Fibroblast of lung (primary cell): ENCODE measurements at places on chromosomes 16 and 17. TPM values are rescaled to one million over a fixed set of nuclear protein-coding genes. Genes with fewer than 3 reads are reported as not detected.

DNA sequence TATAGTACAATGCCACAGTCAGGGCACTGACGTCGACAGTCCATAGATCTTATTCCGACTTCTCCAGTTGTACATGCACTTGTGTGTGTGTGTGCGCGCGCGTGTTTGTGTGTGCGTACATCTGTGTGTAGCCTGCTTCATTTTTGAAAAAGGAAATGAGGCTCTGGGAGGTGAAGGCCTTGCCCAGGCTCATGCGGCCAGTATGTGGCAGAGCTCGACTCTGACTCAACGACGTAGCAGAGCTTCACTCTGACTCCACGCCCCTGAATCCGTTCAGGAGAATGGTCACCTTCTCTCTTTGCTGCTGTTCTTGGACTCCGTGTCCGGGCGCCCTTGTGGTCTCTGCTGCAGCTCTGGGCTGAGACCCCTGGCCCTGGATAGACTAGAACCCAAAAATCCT, 81.6 kb upstream of the CIBAR2 start:
- DNase-seq: no peak

DNA sequence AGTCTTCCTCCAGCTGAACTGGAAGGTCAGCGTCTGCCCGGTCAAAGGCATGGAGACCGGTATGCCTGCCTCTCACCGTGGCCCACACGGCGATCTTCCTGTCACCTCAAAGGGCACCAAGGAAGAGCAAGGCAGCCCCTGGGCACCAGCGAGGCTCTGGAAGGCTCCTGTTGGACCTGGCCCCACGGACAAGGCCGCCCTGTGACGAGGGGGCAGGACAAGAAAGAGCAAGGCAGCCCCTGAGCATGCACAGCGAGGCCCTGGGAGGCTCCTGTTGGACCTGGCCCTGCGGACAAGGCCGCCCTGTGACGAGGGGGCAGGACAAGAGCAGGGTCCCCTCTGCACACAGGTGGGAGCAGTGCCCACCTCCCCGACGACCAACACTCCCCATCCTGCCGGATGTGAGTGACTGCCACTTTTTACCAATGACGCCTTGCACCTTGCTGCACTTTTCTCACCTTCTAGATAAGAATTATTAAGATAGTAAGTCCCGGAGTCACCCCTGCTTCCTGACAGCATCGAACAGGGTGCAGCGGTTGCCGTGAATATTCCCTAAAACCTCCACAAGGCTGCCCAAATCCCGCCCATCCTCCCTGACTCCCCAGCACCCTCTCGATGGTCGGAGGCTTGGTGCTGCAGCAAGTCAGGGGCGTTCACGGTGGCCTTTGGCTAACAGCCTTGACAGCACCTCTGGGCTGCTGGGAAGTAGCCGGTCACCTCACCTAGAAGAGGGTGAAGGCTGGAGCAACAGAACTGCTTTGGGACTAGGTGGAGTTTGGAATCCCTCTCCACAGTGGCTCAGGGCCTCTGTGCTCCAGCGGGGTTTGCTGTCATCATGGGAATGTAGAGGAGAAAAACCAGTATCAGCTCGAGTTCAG, 5.6 kb upstream of the WDR45B start:
- DNase-seq: no peak

- no peak for DNase-seq
These were observed 66.8 kb upstream of the NFAT5 start for GRCh38 chr16:69498926-69499325.

GRCh38 chr16:4369007-4369733, 2.5 kb upstream of the VASN start:
- no peak for DNase-seq

DNA sequence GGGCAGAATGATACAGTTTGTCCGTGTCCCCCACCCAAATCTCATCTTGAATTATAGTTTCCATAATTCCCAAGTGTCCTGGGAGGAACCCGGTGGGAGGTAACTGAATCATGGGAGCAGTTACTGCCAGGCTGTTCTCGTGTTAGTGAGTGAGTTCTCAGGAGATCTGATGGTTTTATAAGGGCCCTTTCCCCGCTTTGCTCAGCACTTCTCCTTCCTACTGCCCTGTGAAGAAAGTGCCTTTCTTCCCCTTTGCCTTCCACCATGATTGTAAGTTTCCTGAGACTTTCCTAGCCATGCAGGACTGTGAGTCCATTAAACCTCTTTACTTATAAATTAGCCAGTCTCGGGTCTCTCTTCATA, 28.9 kb upstream of the SEC14L1 start:
- DNase-seq: no peak

GRCh38 chr16:80994451-80994850, 12.2 kb downstream of the CMC2 start:
- DNase-seq: peak; percentile 11

TMEM88 gene
- 0.17 TPM in 1 of 2 replicates, not detected in the other for total RNA-seq
